T1000 (cell line): ENCODE measurements at places on chromosomes 1 and 21.

- DNase-seq = no peak
These were observed 296.5 kb downstream of the SIPA1L2 start for GRCh38 chr1:232333419-232333767.

DNA sequence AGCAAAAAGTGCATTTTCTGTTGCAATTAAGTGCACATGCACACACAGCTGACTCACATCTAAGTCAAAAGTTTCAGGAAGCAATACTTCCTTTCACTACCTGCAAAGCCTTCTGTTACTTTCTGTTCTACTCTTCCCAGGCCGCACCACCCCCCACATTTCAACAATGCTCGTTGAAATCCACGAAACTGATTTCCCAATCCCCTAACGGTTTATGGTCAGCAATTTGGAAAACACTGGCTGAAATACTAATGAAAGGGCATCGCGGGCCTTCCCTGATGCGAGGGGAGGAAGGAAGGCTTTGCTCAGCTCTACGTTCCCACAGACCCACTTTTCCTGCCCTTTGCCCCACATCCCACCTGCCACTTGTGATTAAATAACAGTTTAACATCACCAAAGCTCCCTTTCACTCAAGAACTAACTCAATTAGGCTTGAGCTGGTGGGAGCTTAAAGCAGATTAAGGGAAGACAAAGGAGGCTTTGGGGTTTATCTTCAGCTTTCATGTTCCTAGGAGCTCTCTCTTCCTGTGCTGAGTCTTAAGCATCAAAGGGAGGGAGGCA lies 243.2 kb upstream of the RAB4A start:
- DNase-seq = no peak

- DNase-seq = no peak
These were observed 52.7 kb downstream of the PLPP3 start for GRCh38 chr1:56526571-56527174.

- DNase-seq = no peak
These were observed 302.4 kb downstream of the PTGER3 start for GRCh38 chr1:70745199-70745598.

- DNase-seq = no peak
These were observed 46.1 kb upstream of the FMO2 start for GRCh38 chr1:171138980-171139379.

GRCh38 chr1:247548769-247549182 lies at the start of gene GCSAML:
TSS of gene GCSAML (plus strand) at chr1:247549134. CDS start at chr1:247549192, 58 bp downstream.
- DNase-seq = no peak

DNA sequence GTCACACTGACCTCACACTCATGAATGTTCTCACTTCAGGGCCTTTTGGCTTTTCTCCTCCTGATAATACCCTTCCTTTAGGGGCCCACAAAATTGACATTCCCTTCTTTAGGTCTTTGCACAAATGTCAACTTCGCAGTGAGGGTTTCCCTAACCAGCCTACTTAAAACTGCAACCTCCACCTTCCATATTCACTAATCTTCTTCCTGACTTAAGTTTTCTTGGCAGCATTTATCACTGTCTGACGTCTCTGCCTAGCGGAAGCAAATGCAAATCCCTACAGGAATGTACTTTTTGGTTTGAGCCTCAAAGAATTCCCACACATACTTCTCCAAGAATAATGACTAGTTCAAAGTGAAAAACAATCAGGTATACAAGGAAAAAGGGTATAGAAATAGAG lies 32.8 kb downstream of the INTS7 start:
- DNase-seq = no peak

DNA sequence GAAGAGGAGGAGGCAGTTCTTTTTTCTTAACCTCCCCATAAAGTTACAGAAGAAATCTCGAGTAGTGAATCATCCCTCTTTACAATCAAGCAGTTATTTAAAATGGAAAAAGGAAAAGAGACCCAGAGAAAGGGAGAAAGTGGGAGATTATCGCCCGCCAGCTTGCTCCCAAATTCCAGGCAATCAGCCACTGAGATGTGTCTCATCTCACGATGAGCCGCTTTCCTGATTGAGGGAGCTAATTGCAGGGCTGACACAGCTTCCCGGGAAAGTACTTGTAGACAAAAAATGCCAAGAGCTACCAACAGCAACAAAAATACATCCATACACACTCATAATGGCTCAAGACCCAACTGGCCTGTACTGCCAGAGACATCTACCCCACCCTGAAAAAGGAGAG lies 191.6 kb upstream of the ZC3H12A start:
- no peak for DNase-seq

DNA sequence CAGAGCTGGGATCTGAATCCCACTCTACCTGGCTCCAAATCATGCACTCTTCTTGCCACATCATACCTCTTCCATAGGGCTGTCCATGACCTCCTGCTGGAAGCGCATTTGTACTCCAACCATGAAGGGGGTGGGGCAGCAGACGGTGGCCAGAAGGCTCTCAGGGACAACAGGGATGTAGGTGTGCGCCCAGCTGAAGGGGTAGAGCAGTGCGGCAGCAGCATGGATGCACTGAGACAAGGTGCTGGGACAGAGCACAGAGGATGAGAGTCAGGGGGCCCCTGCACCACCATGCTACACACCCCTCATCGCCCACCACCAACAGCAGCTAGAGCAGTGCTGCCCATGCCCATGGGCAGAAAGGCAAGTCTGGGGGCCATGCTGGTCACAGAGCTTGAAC lies 8.4 kb downstream of the DENND2D start:
- DNase-seq = no peak

- no peak for DNase-seq
These were observed 1.3 kb downstream of the TGFBR3 start for GRCh38 chr1:91884459-91885212.

DNA sequence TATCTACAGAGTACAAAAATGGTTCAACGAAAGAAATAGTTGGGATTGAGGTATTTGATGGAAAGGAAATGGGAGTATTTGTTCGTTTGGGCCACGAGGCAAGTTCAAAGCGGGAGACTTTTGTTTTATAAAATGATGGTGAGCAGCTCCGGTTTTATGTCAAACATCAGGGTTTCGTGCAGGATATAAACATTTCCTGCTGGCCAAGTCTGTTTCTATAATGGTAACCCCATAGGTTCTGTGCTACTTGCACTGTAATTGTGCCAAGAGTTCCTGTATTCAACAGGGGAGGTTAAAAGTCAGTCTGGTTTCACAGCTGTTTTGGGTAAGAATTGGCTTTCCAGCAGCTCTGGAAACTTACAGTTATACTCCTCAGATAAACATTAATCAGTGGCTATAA lies 290.3 kb upstream of the NRIP1 start:
- DNase-seq = no peak

DNA sequence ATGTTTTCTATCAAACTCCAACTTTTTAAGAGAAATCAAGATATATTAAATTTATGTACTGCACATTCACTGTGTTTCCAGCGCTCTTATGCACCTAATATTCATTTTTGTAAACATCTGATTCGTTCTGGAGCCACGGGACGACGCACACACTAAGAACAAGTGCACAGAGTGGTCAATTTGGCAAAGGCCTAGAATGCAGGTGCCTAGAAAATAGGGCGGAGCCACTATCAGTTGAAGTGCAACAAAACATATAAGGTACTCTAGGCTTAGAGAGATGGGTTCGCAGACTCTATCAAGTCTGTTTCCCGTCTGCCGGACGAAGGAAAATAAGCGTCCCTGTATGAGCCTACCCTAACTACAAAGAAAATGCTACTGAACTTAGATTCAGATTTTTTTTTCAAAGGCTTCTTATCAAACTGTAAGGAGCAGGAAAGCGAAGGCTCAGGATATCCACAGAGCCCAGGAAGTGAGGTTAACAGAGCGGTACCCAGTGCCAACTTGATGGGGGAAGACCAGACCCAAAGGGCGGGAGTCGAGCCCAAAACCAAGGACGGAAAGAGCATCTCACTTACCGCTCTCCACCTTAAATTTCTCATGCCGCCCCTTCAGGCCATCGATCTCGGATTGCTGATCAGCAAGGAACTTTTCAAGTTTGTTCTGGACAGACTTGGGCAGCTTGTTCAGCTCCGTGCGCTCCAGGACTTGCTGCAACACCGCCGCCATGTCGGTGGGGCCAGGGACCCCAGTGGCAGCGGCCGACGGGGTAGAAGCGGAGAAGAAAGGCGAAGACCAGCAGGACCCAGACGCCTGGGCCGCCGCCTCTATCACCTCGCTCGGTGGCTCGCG lies 526 bp downstream of the TPR start:
- no peak for DNase-seq

- no peak for DNase-seq
These were observed 100.1 kb downstream of the MAN1A2 start for GRCh38 chr1:117467336-117467735.

- no peak for DNase-seq
These were observed 354.6 kb downstream of the SEC16B start for GRCh38 chr1:177615251-177615650.

DNA sequence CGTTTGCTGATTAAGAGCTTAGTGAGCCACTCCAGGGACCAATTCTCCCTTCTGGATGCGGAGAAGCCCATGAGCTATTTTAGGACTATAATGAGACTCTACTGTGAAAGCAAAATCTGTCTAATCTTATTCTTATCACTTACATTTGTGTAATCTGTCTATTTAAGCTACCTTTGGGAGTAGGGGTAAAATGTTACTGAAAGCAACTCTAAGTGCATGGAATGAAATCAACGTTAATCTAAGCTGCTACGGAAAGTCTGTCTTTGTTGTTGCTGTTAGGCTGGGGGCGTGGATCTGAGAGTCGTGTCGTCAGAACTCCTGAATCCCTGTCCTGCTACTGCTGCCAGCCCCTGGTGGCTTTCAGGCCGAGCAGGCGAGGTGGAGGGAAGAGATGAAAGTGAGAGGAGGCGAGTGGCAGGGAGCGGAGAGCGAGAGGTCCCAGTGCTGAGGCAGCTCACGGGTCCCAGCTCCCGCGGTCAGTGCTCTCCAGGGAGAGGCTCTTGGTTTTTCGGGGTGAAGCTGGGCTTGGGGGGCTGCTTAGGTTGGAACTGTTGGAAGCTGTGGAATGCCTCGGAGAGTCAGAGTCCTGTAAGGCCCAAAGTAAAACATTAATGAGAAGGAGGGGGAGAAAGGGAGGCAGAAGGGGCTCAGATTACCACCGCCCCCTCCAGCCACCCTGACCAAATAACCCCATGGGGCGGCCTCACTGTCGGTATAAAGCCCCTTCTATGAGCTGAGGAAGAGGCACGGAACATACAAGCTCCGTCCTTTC lies 53.9 kb downstream of the COQ8A start:
- no peak for DNase-seq

DNA sequence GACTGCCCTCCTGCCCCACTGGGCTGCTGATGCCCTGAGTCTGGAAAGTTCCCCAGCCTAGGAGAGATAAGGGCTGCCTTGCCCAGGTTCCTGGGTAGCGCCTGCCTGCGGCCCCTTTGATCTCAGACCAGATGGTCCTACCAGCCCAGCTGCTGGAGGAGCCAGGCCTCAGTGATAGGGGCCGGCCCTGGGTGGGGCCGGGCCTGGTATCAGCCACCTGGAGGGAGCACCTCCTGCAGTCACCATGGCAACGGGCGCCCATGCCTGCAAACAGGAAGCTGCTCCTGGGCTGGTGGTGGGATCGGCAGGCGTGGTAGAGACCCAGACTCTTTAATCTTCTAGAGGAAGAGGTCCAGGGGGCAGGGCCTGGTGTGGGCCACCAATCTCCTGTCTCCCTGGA lies 119.7 kb upstream of the WNT4 start:
- no peak for DNase-seq

GRCh38 chr1:110039641-110040040 lies 5.2 kb downstream of the STRIP1 start:
- no peak for DNase-seq

GRCh38 chr1:66478116-66478515 lies 55.8 kb upstream of the SGIP1 start:
- DNase-seq = no peak

DNA sequence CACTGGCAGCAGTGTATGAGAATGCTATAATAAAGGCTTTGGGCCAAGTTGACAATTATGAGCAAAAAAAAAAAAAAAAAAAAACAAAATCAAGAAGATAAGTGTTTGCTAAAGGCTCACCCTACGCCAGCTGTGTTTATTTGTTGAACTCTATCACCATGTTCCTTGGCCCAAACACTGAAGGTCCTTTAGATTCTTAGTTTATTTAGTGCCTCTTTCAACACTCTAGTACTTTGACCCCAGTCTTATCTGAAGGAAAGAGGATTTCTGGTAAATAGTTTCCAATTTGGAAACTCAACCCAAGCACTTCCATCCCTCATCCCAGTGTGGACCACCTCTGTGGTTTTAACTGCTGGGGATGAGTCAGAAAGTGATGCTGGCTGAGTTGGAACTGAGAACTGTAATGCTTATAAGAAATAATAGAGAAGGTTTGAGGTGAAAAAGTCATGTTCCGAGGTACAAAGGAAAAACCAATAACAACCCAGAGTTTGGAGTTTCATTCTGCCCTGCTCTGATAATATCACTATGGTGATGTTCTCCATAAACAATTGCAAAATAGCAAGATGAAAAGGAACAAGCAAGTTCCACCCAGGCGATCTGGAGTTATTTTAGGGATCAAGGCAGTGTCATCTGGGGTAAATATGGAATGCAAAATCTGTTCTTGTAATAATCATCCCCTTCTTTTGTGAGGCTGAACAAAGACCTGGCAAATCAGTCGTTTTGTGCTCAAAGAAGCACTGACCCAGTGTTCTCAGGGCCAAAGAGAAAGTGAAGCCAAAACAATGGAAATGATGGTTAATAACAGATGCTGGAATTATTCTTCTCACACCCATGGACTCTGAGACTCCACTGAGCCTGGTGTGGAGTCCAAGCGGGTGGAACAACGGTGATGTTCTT lies 19.7 kb upstream of the CAPZB start:
- no peak for DNase-seq

GRCh38 chr1:240883490-240883889 lies 271.5 kb upstream of the GREM2 start:
- no peak for DNase-seq

DNA sequence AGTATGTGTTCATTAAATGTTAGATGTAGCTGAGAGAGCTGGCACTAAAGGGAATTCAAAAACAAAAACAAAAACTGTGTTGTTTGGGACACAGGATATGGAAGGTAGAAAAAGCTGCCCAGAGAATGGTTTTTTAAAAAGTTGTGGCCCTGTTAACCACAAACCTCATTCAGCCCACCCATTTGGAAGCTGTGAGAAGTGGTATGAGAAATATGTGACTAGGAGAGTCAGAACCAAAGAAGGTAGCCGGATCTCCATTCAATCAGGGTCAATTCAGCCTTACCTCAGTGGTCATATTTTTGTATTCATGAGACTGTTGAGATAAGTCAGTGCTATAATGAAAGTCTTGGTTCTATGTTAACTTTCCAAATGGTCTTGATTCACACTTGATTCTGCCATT lies 29.8 kb upstream of the CACYBP start:
- DNase-seq = no peak

DNA sequence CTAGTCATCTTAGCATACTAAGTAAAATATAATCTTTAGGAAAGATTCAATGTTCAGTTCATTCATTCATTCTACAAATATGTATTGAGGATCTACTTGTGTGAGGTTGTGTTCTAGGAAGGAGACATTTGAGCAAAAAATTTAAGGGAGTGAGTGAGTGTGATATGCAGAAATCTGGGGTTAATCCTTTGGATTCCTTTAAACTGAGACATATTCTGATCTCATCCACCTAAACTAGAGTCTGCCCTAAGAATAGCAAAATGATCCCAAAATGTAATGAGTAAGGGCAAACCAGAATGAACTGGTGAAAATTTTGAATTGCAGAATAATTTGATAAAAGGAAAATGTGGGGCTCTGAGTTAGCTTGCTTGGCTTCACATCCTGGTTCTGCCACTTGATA lies 8.6 kb downstream of the UBE2U start:
- no peak for DNase-seq

GRCh38 chr1:233359431-233359830 lies 31.9 kb downstream of the MAP3K21 start:
- no peak for DNase-seq
